ENCODE measurements at places on chromosomes 13 and 19.
A peak's percentile ranks its signal among the peaks of the same experiment; 100 is the strongest.

- no peak for DNase-seq
Observed at GRCh38 chr19:34540811-34541557, 59.4 kb downstream of the WTIP start.

DNA sequence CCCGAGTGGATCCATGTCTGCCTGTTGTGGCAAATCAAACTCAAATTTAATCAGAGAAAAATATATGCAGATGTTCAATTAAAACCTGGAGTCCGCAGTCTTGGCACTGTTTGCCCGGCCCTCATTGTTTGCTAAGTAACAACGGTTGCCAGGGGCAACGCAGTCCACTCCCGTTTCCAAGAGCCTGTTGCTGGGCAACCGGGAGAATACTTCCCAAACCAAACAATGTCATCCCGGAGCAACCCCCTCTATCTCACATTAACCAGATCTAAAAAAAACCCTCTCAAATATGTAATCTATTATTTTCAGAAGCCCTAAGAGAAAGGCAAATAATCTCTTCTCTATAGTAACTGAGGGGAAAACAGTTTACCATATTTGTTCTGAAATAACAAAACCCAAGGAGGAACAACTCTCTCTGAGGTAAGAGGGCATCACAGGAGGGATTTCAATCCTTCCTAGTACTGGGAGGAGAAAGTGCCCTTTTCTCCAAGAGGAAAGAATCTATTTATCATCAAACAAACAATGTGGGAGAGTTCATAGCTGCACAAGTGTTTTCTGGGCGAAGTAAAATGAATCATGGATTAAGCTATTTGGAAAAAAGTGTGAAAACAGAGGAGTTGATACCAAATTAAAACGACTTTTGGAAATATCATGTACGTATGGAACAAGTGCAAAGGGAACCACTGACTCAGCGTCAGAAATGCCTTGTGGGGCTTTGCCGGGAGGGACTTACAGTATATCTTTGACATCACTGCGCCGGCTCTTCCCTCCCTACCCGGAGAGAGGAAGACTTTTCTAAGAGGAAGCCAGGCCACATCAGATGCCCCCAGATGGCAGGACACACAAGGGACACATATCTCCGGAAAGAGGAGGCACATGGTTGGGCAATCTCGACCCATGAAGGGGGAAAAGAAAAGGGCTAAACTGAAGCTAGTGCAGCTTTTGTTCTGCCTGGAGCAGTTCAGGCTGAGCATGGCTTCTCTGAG, 43.3 kb downstream of the RFX2 start:
- peak; percentile 99 for DNase-seq

DNA sequence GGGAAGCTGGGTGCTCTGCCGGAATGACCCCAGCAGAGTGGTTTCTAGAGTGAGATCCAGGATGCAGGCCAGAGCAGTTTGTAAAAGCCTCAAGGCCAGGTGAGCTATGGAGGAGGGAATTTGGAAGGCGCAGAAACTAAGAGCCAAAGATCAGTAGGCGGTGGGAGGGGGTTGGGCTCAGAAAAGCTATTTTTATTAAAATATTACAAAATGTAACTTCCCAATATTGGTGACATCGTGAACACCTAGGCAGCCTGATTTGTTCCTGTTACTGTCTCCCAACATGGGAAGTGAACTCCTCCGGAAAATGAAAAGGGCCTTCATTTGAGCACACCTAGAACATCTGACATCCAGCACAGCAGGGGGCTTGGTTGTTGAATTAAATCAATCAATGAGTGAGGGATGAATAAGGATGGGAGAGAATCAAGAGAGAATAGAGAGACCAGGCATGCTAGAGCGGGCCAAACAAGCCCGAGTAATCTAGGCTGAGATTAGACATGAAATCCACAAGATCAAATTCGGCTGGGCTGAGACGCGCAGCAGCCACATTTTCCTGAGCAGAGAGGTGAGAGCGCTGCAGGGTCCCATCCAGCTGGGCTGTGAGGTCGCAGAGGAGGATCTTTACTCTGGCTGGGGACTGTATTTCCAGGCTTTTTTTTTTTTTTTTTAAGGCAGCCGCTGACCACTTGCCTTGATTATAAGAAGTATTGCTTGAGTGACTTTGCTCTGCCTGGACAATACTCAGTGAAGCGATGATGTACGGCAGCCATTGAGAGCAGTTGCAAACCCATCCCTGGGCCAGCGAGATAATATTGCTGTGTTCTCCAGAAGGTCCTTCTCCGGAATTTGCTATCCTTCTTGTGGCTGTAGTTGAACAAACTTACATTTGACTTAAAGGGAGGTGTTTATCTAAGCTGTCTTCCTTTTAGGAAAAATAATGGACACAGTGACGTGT, 178.0 kb upstream of the KL start:
- DNase-seq: no peak

- no peak for DNase-seq
Observed at GRCh38 chr19:8269724-8270123, 38.4 kb downstream of the CD320 start.

- no peak for DNase-seq
Observed at GRCh38 chr13:60108589-60108988, 55.1 kb downstream of the DIAPH3 start.

- DNase-seq: no peak
Observed at GRCh38 chr13:39528661-39528980, 74.4 kb downstream of the LHFPL6 start.

DNA sequence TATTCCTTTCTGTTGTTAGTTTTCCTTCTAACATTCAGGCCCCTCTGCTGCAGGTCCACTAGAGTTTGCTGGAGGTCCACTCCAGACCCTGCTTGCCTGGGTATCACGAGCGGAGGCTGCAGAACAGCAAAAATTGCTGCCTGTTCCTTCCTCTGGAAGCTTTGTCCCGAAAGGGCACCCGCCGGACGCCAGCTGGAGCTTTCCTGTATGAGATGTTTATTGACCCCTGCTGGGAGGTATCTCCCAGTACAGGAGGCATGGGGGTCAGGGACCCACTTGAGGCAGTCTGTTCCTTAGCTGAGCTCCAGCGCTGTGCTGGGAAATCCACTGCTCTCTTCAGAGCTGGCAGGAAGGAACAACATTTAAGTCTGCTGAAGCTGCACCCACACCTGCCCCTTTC, 259.1 kb downstream of the SLC7A1 start:
- no peak for DNase-seq

GRCh38 chr19:49744946-49745381, 18.1 kb downstream of the TSKS start:
- DNase-seq: no peak

GRCh38 chr19:48418317-48419064, 25.0 kb downstream of the GRIN2D start:
- no peak for DNase-seq

GRCh38 chr13:106522112-106522705, 13.3 kb downstream of the EFNB2 start:
- DNase-seq: no peak

GRCh38 chr13:46119883-46120614, 15.2 kb upstream of the CPB2 start:
- no peak for DNase-seq

GRCh38 chr13:32261567-32261966, 53.6 kb downstream of the ZAR1L start:
- peak; percentile 92 for DNase-seq

GRCh38 chr13:74017301-74018061, 116.7 kb downstream of the KLF12 start:
- DNase-seq: no peak

- no peak for DNase-seq
Observed at GRCh38 chr19:44927746-44928145, 13.3 kb downstream of the APOC1 start.
